Stimulated activated CD4-positive, alpha-beta T cell treated with anti-CD3 and anti-CD28 coated beads, Interleukin-4, amount 100 ng/mL, for 24 hours (primary cell): ENCODE measurements at places on chromosomes 4 and X.

DNA sequence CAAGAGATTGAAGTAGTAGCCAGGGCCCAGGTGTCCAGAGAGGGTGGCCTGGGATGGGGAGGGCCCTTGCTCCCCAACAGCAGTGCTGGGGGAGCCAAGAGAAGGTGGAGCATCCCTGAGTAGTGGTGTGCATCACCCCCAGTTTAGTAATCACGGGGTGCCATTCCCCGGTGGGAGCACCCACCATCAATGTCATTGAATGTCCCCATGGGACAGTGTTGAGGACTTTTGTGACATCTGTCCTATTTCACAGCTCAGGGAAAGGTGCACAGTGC, 4.4 kb upstream of the CPZ start:
- no peak for DNase-seq

DNA sequence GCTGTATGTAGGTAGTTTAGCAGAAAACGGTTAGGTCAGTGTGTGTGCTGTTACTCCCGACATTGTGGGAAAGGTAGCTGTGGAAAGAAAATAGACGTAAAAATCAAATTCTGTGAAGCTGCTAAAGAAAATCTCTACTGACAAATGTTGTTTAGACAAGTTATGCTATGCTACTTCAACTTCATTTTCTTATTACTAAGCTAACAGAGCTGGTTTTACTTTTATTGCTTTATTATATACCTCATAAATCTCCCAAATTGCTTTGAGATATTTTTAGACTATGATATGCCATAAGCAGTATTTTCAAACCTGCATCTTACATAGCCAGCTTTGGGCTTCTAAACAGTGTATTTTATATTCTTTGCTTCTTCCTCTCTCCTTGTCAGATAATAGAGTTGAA, 108.2 kb upstream of the PACRGL start:
- DNase-seq: no peak

DNA sequence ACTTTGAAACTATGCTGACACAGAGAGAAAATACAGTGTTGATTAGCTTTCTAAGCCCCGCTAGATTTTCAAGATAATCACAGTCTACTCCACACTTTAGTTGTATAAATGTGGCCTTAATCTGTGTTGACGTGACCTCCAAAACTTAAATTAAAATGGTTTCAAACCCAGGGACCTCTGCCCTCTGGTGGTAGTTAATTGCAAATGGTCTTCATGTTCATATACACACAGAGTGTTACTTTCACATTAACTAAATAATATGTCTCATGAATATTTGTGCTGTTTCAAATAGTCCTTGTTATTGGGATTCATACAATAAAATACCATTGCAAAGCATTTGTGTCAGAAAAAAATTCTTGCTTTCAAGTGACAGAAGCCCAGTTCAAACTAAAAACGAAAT, 64.3 kb downstream of the TASL start:
- no peak for DNase-seq

GRCh38 chr4:183921335-183921734, 16.2 kb downstream of the STOX2 start:
- no peak for DNase-seq
